ENCODE measurements at places on chromosomes 5 and 9.

DNA sequence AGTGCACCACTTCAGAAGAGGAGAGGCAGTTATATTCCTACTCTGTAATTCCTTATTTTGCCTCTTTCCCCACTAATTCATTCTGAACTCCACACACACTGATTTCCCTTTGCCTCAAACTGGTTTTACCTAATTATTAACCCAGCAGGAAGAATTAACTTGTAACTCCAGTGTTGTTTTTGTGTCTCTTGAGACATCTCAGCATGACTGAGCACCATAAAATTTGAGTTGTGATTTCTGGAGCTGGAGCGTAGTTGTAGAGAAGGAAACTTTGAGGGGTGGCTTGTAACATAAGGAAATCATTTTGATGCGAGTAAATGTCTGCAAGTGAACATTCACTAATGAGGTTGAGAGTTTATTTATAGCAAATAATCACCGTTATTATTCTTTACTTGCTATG, 265.2 kb downstream of the TMEM38B start:
- no peak for DNase-seq

GRCh38 chr9:96874947-96875460, 20.7 kb upstream of the ZNF782 start:
- DNase-seq = no peak

DNA sequence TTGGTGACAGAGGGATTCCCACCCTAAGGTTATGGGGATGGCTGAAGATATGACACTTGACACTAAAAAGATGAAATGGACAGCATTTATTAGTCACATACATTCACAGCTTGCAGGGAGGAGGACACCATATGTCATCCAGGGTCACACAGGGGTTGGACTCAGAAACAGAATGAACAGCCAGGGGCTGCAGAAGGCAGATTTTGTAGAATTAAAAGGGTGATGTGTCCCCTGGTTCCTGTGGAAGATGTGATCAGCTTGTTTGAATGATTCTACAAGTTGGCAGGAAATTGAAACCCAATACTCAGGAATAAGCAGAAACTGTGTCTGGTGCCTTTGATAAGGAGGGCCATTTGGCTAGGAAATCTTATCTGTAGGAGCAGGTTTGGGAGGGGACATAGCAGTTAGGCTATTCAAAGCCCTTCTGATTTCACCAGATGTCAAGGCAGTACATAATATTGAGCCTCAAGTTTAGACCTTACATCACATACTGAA, 102.3 kb upstream of the GRIN3A start:
- no peak for DNase-seq

DNA sequence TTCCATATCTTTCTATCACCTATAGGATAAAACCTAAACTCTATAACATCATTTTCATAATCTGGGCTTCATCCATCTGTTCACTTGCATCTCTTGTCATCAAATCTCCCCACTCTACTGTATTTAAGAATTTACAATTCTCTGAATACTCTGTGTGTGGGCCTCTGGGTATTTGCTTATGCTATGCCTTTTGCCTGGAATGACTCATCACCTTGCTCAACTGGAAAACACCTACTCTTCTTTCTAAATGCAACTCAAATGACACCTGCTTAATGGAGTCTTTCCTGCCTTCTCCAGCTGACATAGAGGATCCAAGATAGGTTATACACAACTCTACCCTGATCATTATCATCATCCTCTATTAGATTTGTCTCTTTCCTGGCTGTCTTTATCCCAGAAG, 421.7 kb downstream of the SPATA31D1 start:
- no peak for DNase-seq
